ENCODE measurements at places on chromosomes 5 and 9.
A peak's percentile ranks its signal among the peaks of the same experiment; 100 is the strongest.

GRCh38 chr9:71249729-71250317, 128.4 kb upstream of the TRPM3 start:
- no peak for DNase-seq

DNA sequence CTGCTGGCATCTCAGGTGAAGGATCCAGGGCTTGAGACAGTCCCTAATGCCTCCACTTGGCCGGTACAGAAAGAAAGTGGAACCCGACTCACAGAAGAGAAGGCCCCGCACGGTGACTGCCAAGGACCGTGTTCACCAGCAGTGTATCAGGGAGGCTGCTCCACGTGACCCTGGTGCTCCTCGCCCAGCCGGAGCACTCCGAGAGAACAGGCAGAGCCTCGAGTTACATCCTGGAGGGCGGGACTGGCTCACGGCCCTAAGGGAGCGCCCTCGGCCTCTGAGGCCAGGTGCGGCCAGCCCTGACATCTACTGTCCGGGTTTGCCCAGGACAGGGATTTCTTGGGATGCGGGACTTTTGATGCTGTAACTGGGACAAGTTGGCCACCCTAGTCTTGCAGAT, 104.0 kb upstream of the SARDH start:
- DNase-seq: no peak

GRCh38 chr9:83342731-83343130, 195.5 kb downstream of the FRMD3 start:
- DNase-seq: no peak

GRCh38 chr9:111237447-111237846, 92.6 kb downstream of the OR2K2 start:
- no peak for DNase-seq

DNA sequence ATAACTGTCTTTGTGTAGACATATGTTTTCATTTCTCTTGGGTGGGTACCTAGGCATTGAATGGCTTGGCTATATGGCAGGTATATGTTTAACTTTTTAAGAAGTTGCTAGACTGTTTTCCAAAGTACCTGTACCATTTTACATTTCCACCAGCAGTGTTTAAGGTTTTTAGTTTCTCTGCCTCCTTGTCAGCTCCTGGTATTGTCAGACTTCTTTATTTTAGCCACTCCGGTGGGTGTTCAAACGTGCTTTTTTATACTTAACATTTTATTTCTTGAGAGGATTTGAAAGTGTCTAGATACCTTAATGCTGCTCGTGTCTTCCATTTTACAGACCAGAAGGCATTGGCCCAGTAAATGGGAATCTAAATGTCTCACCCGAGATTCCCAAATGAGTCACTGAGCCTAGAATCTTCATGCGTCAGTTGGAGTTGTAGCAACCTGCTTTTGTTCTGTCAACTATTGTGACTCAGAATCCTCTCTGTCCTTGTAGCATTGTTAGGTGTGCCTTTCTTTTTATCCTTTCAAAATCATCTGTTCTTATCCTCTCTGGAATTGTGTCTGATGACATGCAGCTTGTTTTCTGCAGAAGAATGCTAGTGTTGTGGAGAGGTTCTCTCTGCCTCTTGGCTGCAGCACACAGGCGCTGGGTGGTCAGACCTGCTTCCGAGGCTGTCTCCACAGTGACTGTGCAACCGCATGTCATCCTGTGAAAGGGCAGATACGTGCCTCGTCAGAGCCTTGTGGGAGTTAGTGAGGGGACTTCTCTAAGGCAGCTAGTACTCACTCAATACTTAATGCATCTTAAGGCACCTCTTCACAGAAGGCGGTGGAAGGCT, 291.8 kb downstream of the AOPEP start:
- no peak for DNase-seq

DNA sequence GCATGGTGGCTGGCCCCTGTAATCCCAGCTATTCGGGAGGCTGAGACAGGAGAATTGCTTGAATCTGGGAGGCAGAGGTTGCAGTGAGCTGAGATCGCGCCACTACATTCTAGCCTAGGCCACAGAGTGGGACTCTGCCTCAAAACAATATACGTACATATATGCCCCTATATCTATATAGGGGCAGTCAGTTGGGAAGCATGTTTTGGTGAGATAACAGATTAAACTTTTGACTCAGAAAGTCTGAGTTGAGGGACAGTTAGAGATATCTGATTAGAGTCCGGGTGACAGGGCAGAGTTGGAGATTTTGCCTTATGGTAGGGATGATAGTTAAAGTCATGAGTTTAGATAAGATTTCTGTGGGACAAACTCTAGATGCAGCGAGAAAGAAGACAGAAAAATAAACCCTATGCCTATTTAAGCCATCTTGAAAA, 71.8 kb upstream of the ALDH1A1 start:
- DNase-seq: no peak

GRCh38 chr9:37453827-37454226, 11.4 kb downstream of the ZBTB5 start:
- DNase-seq: no peak

GRCh38 chr5:175825893-175826292, 45.5 kb upstream of the CPLX2 start:
- DNase-seq: no peak

DNA sequence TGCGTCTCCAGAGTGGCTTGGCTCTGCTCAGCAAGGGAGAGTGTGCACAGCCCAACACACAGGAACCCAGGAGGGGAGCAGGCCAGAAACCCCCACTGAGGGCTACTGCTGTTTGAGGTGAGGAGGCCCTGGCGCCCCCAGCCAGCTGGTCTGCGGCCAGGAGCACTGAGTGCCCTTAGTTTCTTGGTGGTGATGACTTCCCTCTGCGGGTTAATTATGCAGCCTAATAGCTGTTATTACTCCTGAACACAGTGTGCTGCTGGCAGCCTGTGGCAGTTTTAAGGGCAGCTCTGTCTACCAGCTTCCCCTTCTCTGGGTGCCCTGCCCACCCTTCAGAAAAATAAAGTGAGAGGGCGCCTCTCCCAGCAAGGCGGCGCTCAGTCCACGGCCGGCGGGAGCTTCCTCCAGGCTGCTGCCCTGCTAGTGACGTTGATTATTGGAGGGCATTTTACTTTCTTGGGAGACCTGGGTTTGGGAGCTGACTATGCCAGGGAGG, 19.2 kb downstream of the GADD45G start:
- DNase-seq: no peak

GRCh38 chr9:88997646-88998045, 6.4 kb downstream of the S1PR3 start:
- no peak for DNase-seq

GRCh38 chr9:33787839-33788238, 7.5 kb upstream of the PRSS3 start:
- DNase-seq: no peak

DNA sequence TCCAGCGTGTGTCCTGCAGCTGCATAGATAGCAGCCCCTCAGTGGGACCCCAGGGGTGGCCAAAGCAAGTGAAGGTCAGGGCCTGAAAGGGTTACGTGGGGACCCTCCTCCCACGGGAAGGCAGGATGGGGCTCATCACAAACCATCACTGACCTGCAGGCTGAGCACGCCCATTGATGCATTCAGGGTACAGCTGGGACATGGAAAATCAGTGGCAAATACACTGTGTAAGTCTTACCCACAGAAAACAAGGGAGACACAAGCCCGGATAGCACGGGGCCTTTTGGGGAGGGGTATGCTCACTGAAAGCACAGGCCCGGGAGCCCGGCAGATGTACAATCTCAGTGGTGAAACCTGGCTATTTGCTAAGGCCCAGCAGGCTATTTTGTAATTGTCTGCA, 49.1 kb downstream of the SEMA4D start:
- DNase-seq: no peak

GRCh38 chr9:68955330-68955729, 58.6 kb downstream of the PRKACG start:
- DNase-seq: no peak

GRCh38 chr5:158422653-158423515, 563.9 kb upstream of the CLINT1 start:
- no peak for DNase-seq

DNA sequence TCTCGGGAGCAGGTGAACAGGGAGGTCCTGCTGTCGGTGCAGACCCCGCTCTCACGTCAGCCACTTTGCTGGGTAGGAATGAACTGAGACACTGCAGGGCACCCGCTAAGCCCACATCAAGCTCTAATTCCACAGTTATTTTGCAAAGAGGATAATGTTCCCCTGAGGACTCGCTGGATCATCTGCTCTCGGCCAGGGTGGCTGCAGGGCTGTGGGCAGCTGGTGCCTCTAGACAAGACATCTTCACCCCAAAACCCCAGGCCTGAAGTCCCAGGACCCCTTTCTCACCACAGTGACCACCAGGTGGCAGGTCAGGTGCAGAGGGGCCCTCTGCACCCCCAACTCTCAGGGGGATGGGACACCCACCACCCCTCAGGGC, 135.1 kb upstream of the PPP1R26 start:
- DNase-seq: no peak

DNA sequence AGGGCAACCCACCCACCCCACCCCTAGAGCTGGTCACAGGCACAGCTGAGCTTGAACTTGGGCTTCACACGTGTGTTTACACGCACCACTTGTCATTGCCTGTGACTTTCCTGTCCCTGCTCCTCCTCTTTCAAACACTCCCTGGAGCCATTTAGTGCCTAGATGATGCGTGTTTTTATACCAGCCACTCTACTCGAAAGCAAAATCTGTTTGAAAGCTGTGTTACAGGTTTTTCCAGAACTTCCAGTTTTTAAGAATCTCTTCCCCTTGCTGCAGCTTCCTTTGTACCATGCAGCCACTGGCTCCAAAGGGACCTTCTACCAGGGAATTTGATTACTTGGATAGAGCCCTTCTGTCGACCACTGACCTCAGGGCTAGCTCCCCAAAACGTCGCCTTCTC, 78.8 kb upstream of the SPRY4 start:
- DNase-seq: no peak

- no peak for DNase-seq
Measured at GRCh38 chr5:15334551-15335266, 165.3 kb upstream of the FBXL7 start.

GRCh38 chr5:9947225-9947714, 302.4 kb downstream of the ATPSCKMT start:
- no peak for DNase-seq

DNA sequence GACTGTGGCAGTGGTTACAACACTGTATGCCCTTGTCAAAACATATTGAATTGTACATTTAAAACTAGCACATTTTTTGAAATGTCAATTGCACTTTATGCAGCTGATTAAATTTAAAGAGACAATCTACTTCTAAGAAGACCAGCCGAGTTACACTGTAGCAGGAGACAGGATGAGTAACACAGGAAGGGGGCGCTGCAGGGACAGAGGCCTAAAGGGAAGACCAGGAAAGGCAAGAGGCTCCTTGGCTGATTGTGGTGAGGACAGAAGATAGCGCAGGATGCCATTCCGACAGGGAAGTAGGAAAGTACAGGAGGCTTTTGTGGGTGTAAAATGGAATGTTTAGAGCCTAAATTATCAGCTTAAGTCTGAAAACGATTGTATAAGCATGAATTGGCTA, 28.2 kb upstream of the PPP2R2B start:
- no peak for DNase-seq

GRCh38 chr9:4207881-4208615, 91.8 kb downstream of the GLIS3 start:
- DNase-seq: no peak

GRCh38 chr5:61229416-61229815, 67.1 kb upstream of the SMIM15 start:
- no peak for DNase-seq

DNA sequence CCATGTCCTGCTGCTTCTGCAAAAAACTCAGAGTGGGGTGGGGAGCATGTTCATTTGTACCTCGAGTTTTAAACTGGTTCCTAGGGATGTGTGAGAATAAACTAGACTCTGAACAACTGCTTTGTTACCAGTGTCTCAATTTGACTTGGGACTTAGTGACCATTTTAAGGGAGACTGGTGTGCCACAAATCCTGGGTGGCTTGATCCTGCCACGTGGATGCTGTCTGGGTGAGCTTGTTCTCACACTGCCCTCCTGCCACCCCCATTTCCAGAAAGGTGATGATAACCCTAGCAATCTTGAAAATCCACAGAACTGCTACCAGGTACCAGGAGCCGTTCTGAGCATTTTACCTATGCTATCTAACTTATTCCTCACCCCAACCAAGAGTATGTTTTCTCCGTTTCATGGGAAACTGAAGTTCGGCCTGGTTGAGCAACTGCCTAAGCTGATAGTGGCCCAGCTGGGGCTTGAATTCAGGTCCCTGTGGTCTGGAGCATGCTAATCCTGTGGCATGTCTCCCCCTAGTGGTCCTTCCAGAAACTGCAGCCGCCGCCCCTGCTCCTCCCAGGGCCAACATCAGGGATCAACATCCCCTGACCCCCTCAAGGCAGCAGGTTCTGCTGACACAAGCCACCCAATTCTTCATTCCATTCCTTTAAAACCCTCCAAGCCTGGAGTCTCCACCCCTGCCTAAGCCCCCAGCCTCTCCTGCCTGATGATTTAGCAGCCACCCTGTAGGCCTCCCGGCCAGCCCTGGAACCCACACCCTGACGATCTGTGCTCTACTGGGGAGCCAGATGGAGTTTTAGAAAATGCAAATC, 2.8 kb downstream of the IL3 start:
- DNase-seq: peak; percentile 74

- no peak for DNase-seq
Measured at GRCh38 chr9:33718987-33719386, 76.4 kb upstream of the PRSS3 start.

- DNase-seq: no peak
Measured at GRCh38 chr5:956941-957747, 51.5 kb upstream of the NKD2 start.

GRCh38 chr5:160833806-160834205, 18.2 kb downstream of the ATP10B start:
- no peak for DNase-seq

DNA sequence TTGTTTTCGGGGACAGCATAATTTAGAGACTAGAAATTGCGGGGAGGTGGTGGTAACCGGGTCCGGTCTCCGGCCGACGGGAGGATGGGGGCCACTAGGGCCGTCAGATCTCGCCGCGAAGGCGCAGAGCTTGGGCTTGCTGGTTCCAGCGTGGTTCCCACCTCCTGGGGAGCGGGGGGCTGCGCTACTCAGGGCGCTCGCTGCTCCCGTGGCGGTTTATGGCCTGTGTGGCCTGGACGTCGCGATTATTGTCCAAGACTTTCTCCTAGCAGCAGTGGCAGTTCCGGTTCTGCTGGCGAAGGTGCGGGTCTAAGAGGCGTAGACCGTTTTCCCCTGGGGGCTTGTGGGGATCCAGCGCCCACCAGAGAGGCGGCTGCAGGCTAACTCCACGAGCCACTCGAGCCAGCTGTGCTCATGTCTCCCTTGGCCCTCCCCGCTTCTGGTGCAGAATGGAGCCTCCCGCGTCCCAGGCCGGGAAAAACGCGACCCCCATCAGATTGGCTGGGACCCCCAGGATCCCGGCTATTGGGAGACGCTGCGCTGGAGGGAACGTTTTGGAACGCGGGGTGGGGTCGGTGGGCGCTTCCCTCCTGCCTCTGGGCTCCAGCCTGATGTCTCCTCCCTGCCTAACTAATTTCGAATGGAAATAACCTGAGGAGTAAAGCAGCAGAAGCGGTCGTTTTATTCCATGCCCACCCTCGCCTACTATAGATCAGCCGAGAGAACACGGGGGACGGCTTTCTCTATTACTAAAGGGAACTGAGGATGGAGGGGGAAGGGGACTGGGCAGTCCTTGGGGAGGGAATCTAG, 87.1 kb downstream of the ENTREP1 start:
- DNase-seq: no peak

GRCh38 chr9:694092-694402, 147.4 kb upstream of the DMRT1 start:
- no peak for DNase-seq

- DNase-seq: no peak
Measured at GRCh38 chr5:43296835-43297234, 16.4 kb downstream of the HMGCS1 start.
